Myocyte (in vitro differentiated cells): ENCODE measurements at places on chromosomes 11 and 22. TPM values are rescaled to one million over a fixed set of nuclear protein-coding genes. Genes with fewer than 3 reads are reported as not detected.

Gene MAPK11
- 3.2 and 3.3 TPM in 2 replicates for total RNA-seq

Gene RAB38
- total RNA-seq: 0.40 TPM in 1 of 2 replicates, not detected in the other

- DNase-seq: no peak
Measured at GRCh38 chr22:39382410-39382809, 17.2 kb upstream of the TAB1 start.

DNA sequence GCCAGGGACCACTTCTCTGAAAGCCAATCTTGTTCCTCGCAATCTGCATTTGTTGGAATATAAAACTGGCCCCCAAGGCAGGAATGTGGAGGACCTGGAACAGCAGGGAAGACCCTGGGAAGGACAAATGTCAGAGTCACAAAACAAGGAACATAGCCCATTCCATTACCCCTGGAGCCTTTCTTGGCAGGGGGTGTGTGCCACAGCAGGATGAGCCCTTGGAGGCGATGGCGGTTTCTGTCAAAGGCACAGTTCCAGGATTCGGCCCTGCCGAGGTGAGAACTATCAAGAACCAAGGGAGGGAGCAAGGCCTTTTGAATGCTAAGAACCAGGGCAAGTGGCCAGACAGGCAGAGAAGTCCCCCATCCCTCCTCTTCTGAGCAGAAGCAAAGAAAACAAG is 204.3 kb downstream of the TRIM29 start:
- no peak for DNase-seq

DNA sequence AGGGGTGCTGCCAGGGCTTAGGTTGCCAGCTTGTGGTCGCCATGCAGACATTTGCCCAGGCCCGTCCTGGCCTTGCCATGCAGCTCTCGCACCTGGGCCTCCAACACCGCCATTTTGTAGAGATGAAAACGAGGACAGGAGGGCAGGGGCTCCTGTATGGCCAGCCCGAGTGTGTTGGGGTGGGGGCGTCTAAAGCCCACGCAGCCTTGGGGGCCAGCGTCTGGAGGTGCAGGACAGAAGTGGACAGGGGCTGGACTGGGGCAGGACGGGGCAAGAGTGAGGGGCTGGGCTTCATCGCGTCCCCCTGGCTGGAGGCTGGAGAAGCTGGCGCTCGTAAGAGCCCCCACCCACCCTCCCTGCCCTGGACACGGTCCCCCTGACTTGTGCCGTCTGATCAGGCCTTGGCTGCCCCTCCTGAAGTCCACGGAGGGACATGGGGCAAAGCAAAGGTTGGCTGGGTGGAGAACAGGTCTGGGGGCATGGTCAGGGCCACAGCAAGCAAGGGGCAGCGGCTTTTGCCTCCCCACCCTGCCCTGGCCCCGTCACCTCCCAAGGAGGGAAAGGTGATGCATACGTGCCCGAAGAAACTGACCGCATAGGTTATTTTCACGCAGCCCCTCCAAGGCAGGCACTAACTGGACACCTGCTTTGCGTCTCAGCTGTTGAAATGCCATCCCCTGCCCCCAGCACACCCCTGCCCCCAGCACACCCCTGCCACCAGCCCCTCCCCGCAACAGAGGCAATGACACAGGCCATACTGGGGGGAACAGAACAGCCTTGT is 815 bp downstream of the TNNT3 start:
- no peak for DNase-seq
